Esophagus squamous epithelium (tissue), 5 donors: ENCODE measurements at places on chromosomes 2 and 18. TPM values are rescaled to one million over a fixed set of nuclear protein-coding genes. Genes with fewer than 3 reads are reported as not detected.

AGXT gene
- not detected for total RNA-seq

SLC5A7 gene
- 0.19 TPM for total RNA-seq

PCARE gene
- not detected for total RNA-seq

ASIC4 gene
- not detected for total RNA-seq

SCYGR4 gene
- total RNA-seq, result not detected

HSBP1L1 gene
- 25.0 TPM for total RNA-seq

SPHKAP gene
- not detected for total RNA-seq

TRAPPC8 gene
- 38.1 TPM for total RNA-seq

DNA sequence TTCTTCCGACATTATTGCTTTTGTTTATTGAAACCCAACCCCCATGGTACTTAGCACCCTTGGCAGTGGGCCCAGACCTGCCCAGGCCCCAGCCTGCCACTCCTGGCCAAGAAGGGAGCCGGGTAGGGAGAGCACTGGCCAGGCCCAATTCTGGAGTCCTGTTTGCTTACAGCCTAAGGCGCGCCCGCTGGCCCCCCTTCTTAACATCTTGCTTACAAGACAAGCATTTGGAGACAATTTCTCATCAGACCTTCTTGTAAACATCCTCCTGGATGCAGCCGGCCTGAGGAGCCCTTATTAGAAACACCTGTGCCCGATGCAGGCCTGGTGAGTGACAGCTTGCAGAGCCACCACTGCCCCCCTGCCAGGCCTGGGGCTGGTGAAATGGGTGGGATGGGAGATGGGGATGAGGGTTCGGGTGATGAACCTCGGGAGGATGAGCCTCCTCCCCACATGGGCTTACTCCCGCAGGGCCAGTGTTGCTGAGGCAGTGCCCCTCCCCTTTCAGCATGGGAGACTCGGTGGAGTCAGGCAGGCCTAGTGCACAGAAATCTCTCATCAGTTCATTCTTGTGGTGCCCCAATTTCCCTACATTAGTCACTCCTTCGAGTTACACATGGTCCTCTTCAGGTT is 217.5 kb downstream of the CYP26B1 start:
- DNase-seq, result no peak

- no peak for DNase-seq
Measured at GRCh38 chr18:77084688-77085035, 47.9 kb downstream of the MBP start.

DNA sequence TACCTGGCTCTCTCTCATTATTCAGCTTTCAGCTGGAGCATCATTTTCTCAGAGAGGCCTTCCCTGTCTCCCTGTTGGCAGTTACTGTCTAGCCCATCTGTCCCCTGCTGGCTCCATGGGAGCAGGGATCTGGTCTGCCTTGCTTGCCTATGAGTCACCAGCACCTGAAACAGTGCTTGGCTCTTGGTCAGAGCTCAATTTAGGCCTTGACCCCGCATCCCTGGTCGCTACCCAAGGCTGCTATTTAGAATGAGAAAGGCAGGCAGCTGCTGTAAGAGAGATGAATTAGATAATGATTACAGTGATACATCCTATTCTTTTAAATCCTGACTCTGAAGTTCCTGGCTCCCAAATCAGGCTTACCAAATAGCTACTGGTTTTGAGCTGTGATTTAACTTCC is 32.9 kb downstream of the KCNE4 start:
- DNase-seq, result no peak

DNA sequence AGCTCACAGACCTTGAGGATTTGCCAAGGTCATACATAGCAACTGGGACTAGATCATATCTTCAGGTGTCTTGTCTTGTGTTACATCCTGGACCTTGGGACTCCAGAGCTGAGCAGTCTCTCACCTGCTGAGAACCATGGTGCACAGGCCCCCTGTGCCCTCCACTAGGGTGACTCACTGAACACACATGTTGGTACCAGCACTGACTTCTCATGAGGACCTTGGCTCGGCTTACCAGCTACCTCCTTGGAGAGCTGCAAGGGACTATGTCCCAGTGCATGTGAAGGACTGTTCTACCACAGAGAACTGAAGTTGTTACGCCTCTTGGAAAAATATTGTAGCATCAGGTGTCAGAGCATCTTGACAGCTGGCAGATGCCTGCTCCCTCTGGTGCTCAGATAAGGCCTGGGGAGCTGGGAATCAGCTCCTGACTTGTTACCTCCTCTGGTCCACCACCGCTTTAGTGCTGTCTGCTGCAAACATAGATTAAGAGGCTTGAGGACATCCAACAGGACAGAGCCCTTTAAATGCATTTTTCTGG is 72.1 kb downstream of the WDSUB1 start:
- DNase-seq, result no peak

- no peak for DNase-seq
Measured at GRCh38 chr2:19676770-19677169, 225.0 kb downstream of the TTC32 start.

- DNase-seq, result no peak
Measured at GRCh38 chr2:143787674-143788073, 658.5 kb downstream of the ARHGAP15 start.

- DNase-seq, result no peak
Measured at GRCh38 chr2:86072271-86072858, 33.3 kb downstream of the POLR1A start.

DNA sequence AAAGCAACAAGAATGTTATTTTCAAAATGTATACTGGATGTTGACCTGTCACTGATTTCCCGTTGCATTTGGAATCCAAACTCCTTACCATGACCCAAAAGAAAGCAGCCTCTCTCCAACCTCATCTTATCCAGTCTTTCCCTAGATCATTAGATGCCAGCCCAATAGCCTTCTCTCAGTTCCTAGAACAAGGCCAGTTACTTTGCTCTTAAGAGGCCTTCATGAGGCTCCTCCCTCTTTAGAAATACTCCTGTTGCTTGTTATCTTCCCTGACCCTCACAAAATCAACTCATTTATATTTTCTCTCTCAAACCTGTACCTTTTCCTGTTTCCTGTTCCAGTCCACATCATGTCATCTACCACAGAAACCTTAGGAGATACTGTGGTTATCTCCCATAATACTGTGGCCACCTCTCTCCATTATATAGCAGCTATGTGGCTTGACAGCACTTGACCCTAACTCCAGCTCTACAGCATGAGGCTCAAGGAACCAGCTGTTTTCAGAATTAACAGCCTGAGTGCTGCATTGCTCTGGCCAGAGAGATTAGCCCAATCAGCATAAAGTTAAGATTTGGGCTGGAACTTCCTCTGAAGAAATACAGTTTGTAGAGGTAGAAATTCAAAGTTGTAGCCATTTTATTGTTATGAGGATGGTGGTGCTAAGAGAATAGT is 22.8 kb downstream of the SRBD1 start:
- DNase-seq, result no peak

DNA sequence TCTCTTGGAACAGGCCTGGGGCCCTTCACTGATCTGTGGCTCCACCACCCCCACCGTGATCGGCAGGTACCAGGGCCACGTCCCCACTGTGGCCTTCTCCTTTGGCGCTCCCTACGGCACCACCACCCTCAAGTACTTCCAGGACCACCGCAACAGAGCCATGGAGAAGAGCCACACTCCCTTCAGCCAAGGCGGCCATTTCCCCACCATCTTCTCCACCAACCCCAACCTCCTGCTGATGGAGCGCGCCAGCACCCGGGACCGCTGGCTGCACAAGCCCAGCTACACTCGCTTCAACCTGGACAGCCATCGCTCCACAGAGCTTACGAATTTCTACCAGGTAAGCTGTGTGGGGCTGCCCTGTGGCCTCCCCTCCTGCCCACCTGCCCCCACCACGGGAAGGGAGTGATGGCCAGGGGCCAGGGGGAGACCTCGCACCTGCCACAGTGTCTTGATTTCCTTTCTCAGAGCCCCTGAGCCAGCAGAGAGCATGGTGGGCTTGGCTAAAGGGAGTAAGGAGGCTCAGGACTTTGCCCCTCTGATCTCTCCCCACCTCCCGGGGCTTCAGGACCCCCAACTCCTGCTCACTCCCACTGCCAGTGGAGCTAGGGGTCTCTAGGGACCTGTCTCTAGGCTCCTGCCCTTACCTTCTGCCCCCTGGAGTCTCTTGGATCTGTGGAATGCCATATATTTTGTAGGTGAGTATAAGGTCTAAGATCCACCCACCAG is 65.2 kb downstream of the CIB4 start:
- no peak for DNase-seq

DNA sequence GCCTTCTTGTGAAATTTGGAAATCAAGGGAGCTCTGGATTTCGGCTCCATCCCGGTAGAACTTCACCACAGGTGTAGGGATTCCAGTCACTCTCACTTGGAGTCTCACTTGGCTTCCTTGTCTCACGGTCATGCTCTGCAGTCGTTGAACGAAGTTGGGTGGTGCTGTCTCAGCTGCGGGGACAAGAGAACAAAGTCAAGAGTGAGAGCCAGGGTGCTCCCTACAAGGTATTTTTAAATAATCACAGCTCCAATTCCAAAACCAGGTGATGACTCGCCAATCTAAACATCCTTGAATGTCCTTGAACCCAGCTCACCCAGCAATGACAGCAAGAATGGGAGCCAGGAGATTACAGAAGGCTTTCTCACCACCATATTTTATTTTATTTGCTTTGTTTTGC is 6.7 kb downstream of the TTN start:
- no peak for DNase-seq

DNA sequence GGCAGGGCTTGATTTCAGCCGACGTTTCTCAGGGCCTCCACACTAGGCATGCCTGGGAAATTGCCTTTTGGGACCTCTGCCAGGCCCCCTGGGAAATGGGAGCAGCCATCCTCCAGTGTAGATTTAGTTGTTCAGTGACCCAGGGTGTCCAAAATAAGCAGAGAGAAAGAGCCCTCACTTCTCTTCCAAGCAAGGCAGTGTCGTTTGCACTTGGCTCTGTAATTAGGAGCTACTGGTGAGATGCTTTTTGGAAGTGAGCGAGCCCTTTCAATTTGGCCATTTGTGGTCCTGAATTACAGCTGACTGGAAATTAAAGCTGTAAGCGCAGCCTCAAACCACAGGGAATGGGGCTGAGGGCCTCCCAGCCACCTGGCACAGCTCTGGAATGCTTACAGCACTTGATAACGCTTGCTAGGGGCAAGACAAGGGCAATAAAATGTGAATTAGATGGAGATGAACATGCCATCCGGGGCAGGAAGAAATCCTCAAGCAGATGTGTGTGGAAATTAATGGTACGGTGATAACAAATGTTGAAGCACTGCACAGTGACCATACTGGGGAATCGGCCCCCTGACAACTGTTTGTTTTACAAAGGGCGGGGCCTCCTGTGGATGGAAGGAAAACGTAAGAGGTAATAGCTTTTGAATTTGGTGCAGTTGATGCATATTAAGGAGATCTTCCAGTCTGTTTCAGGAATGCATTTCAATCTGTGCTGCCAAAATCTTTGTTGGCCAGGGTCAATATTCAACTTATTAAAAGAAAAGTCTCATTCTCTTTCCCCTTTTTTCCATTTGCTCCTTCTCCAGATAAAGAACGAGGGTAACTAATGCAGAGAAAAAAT is 173.1 kb downstream of the UXS1 start:
- DNase-seq, result no peak

DNA sequence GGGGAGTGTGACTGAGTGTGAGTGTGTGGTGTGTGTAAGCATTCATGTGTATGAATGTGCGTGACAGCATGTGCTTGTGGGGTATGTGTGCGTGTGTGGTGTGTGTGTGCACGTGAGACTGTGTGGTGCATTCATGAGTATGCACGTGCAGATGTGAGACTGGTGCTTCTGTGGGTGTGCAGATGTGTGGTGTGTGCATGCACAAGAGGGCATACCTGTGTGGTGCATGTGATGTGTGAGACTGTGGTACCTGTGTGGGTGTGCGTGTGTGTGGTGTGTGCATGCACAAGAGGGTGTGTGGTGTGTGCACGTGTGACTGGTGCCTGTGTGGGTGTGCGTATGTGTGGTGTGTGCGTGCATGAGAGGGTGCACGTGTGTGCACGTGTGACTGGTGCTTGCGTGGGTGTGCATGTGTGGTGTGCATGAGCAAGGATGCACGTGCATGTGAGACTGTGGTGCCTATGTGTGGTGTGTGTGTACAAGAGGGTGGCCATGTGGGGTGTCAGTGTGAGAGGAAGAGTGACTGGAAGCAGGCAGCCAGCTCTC is 213.3 kb downstream of the TWIST2 start:
- no peak for DNase-seq

DNA sequence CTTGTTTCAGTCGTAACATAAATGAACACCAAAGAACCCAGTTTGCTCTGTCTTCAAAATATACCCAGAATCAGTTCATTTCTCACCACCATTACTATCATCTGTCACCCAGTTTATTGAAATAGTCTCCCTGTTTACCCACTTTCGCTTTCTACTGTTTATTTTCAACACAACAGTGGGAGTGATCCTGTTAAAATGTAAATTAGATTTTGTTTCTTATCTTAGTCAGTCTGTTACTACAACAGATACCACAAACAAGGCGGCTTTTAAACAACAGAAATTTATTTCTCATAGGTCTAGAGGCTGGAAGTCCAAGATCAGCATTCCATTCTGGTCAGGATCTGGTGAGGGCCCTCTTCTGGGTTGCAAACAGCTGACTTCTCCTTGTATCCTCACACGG is 74.8 kb downstream of the ARHGAP15 start:
- DNase-seq, result no peak

- DNase-seq, result no peak
Measured at GRCh38 chr2:131394147-131394931, 30.4 kb upstream of the RAB6D start.

GRCh38 chr18:903701-904100 is 970 bp upstream of the ADCYAP1 start:
- no peak for DNase-seq

- DNase-seq, result no peak
Measured at GRCh38 chr2:60556175-60556574, 2.7 kb upstream of the BCL11A start.

GRCh38 chr2:202780514-202781021 is 91.0 kb downstream of the ICA1L start:
- DNase-seq, result no peak

GRCh38 chr2:215918901-215919599 is 94.3 kb downstream of the MREG start:
- no peak for DNase-seq
